ENCODE measurements at places on chromosomes 12 and 14.

DNA sequence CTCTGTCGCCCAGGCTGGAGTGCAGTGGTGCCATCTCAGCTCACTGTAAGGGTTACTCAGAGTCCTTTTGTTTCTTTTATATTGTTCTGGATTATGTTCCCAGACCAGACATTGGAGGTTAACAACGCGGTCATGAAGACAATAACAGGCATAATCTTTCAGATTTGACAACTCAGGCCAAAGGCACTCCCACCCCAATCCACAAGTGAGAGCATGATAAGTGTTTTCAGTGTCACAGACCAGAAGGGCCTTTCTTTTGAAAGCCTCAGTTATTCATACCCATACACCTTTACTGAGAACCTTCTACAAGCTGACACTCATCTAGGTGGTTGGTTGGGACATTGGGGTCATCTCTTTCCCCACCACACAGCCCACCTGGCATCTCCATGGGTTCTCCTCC, 2.9 kb upstream of the TMEM63C start:
- peak; percentile 68 for DNase-seq

- DNase-seq = no peak
These were observed 34.5 kb downstream of the APAF1 start for GRCh38 chr12:98679611-98680005.

- no peak for DNase-seq
These were observed 148.2 kb downstream of the PLEKHA5 start for GRCh38 chr12:19277711-19278110.

DNA sequence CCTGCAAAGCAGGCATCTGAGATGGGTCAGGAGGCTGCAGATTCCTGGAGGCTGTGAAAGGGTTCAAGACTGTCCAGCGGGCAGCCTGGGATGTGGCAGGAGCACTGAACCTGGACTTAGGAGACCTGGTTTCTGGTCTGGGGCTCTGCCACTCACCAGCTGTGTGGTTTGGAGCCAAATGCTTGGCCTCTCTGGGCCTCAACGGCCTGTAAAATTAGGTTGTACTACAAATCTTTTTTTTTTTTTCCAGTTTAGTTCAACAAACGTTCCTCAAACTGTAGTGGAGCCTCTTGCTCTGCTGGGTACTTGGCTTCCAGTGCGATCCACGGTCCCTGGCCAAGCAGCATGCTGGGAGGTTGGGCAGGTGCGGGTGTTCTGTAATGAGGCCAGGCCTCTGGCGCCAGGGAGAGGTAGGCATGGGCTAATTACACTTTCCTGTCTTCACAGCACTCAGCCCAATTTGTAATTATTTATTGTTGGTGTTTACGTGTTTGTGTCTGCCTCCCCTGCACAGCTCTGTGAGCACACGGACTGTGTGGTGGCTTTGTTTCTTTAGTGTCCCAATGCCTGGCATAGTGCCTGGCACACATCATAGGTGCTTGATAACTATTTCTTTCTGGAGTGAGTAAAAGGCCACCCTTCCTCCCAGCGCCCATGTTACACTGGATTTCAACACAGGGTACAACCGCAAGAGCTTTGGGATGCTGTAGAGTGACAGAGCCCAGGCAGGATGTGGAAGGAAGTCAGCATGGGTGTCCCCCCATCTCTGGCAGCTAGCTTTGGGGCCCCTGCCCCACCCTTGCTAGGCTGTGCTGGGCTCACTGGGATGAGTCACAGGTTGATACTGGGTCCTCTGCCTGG, 5.8 kb upstream of the KRT80 start:
- peak; percentile 9 for DNase-seq

DNA sequence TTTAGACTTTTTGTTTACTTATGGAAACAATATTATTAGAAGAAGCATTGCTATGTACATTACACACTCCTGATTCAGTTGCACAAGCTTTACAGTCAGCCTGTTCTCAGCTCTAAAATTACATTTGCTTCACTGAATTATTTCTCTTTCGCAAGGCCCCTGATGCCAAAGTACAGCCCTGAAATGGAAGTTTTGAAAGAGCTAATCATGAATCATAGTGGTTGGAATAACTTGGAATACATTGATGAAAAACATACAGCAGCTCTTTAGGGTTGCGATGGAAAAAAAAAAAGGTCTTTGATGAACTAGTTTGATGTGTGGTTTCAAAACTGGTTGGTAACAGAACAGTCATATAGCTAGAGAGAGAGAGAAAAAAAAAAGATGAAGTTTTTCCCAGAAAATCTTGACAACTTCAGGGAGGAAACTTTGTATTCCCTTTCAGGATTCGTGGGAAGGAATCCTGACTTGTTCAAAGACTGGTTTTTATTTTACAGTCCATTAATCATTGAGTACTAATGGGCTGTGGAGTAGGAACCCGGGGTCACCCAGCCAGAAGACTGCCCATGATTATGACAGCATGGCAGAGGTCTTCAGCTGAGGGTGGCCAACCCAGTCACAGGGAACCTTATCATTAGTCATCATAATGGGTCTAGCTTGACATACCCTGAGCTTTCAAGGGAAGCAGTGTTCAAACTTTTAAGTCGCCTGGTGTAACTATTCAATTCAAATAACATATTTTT, 460.1 kb downstream of the NAV3 start:
- DNase-seq = no peak

DNA sequence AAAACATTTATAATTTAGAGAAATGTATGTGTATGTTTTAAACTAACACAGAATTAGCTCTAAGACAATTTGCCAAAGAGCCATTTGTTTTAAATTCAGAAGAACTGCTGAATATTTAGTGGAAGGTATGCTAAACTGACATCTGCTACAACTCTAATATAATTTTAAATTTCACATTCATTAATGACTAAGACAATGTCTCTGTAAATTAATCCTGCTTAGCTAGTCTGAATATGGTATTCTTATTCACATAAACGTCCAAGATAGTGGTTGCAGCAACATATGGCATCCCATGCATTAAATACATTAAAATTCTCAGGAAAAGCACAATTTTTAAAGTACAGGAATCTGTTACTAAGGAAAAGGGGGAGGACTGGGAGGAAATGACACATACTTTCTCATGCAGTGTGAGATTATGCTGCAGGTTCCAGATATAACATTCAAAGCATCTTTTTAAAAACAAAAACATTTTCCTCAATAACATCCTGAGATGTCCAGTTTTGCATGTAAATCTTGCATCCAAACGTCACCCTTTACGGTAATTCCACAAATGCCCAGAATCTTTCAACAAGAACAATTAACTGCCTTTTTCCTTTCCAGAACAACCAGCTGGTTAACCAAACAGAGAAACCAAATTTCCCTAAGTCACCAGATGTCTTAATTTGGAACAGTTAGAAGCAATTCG, 26.9 kb downstream of the WDR89 start:
- DNase-seq = no peak

GRCh38 chr14:87457720-87458119, 535.3 kb downstream of the GALC start:
- DNase-seq = no peak

GRCh38 chr14:29663281-29663801, 264.3 kb downstream of the PRKD1 start:
- no peak for DNase-seq

DNA sequence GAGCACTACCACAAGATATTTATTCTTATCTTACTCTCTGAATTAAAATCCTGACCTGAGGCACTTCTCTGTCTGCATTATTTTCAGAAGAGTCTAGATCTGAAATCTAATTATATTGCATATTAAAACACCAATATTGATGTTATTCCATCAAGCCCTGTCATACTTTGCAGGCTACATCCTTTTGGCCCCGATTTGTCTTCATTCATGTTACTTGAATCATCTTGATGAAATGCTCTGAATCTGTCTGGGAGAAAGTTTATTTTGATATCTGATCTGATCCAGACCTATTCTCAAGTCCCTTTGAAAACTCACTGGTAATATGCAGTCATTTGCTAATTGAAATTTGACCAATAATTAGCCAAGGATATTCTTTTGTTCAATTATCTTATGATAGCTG, 79.9 kb downstream of the BBS10 start:
- no peak for DNase-seq

DNA sequence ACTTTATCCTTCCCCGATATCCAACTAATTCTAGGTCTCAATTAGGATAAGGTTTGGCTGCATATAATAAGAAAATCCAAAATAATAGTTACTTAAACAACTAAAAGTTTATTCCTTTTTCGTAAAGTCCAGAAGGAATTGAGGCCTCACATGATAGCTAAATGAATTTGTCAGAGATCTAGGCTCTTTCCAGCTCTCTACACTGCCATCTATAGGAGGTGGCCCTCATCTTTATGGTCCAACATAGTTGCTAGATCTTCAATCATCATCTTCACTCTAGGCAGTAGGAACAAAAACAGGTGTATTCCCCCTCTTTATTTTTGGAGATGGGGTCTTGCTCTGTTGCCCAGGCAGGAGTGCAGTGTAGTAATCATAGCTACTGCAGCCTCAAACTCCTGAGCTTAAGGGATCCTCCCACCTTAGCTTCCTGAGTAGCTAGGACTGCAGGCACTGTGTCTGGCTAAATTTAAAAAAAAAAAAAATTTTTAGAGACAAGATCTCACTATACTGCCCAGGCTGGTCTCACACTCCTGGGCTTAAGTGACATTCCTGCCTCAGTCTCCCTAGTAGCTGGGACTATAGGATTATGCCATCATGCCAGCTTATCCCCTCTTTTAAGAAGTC, 46.5 kb upstream of the SAV1 start:
- peak; percentile 62 for DNase-seq

DNA sequence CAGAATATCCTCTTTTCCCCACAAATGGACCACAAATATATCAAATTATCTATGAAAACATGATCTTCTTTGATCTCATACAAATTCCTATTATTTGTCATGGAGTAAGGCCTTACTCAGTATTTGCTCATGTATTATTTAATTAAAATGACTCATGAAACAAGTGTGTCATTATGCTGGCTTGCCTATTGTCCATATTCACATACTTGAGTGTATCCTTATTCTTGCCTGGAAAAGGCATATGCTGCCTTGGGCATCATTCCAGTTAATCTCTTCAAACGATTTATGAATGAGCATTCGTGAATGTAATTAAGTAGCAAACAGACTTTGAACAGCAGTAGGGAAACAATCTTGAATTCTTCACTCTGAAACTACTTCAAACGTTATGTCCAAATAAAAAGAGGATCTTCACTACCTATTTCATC, 22.6 kb upstream of the SNRPF start:
- no peak for DNase-seq

GRCh38 chr14:77306416-77306815, 14.3 kb downstream of the POMT2 start:
- no peak for DNase-seq

Data from hematopoietic multipotent progenitor cell treated with erythropoietin and hydrocortisone succinate and interleukin-3 and kit ligand, for 8 days (in vitro differentiated cells).